ENCODE measurements at places on chromosomes 6 and 20.

GRCh38 chr6:122012578-122012977 is 386.9 kb upstream of the HSF2 start:
- DNase-seq = no peak

DNA sequence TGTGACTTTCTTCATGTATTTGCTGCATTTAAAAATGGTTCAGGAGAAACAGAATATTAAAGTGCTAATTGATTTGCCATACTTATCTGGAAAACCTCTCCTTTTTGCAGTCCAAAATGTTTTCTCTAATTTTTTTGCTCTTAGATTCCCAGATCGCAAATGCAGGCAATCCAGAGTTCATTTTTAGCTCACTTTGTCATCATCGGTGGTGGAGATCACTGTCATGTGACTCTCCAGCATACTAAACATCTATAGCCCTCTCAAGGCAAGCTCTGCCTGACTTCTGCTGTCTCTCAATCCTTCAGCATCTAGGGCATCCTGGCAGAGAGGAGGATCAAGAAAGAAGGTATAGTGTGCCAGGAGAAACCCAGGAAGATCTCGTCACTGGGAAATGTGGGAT is 24.8 kb downstream of the ABRACL start:
- no peak for DNase-seq

DNA sequence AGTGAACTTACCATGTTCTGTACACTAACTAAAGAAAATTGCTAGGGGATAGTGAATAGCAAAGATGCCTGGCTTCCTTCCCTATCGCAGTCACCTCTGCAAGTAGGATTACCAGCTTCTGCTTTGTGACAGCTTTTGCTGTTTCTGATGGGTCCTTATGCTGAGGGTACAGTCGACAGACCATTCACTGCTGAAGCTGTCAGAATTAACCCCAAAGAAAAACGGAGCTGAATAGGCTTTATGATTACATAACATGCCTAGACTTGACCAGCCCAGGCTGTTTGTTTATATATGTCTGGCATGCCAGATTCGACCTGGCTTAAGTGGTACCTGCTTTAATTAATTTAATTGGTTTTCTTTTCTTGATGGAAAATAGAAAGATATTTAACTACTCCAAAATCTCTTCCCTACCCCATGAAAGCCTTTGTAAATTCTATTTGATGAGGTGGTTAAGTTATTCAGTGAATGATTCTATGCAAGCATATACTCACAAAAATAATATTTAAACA is 21.7 kb upstream of the PRELID3B start:
- DNase-seq = no peak

- DNase-seq = no peak
Observed at GRCh38 chr6:116389357-116389756, 18.6 kb downstream of the DSE start.

DNA sequence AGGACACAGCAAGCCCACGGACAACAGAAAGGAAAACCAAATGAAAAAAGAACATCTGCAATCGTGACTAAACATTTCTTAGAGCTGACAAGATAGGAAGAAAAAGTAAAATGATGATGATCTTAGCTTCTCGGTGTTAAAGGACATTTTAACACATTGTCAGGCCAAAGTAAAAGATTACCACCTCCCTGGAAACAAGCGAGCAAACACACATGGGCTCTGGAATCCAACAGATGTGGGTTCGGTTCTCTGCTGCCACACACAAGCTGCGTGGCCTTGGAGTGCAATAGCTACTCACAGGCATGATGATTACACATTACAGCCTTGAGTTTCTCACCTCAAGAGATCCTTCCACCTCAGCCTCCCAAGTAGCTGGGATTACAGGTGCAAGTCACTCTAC is 7.5 kb upstream of the AAR2 start:
- DNase-seq = no peak

GRCh38 chr20:33359399-33360261 is 41.7 kb downstream of the CDK5RAP1 start:
- no peak for DNase-seq

- no peak for DNase-seq
Observed at GRCh38 chr6:56144538-56145324, 102.6 kb downstream of the COL21A1 start.

GRCh38 chr6:14732844-14733757 is 512.8 kb upstream of the JARID2 start:
- peak; percentile 39 for DNase-seq

DNA sequence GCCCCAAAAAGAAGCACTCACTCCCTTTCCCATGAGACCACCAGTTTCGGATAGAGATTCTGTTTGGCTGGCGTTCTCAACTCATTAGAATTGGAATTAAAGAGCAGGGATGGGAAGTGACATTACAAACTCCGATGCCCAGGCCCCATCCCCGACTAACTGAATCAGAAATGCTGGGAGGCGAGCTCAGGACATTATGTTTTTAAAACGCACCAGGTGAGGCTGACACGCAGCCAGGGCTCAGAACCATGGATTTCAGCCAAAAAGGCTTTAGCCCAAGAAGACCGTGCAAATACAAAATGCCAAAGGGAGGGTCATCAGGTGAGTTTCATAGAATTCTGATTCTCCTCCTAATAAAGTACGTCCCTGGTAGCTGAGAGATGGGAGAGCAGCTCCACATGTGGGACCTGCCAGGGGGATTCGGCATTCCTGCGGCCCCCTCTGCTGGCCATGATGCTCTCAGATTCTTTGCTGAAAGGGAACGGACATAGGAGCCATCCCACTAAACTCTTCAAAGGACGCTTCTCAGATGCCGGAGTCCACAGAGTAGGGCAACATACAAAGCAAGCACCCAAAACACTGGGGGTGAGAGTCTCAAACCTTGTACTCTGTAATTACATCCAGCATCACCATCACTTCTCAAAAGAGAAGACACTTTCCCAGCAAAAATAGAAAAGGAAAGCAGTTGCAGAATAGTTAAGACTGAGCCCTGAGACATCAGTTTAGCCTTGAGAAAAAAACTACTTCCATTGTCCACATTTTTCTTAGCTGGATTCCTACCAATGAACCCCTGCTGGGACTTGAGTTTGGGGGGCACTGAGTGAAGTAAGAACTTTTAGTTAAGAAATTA is 205.2 kb downstream of the BMP7 start:
- no peak for DNase-seq

DNA sequence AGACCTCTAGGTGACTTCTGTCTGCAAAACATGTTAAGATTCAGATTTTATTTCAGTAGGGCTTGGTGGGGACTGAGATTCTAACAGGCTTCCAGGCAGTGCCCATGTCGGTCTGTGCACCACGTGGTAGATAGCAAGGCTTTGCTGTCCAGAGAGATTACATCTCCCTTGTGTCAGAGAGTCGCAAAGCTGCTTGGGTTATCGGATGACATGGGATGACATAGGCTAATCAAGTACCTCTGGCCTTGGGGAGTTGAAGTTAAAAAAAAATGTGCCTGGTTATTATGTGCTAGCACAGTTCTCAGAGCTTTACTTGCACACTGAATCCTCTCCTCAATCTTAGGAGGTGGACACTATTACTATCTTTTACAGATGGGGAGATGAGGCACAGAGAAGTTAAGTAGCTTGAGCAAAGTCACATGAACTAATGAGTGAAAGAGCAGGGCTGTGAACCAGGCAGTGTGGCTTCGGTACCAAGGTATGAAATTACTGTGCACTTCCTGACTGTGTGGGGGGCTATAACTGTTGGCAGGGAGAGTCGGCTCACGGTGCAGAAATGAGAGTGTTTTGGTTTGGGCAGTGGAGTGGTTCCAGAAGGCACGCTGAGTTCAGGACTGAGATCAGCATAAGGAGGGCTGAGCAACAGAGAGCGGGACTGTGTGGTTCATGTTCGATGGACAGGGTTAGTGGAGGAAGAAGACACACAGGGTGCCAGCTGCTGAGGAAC is 41.1 kb downstream of the FARS2 start:
- DNase-seq = no peak

DNA sequence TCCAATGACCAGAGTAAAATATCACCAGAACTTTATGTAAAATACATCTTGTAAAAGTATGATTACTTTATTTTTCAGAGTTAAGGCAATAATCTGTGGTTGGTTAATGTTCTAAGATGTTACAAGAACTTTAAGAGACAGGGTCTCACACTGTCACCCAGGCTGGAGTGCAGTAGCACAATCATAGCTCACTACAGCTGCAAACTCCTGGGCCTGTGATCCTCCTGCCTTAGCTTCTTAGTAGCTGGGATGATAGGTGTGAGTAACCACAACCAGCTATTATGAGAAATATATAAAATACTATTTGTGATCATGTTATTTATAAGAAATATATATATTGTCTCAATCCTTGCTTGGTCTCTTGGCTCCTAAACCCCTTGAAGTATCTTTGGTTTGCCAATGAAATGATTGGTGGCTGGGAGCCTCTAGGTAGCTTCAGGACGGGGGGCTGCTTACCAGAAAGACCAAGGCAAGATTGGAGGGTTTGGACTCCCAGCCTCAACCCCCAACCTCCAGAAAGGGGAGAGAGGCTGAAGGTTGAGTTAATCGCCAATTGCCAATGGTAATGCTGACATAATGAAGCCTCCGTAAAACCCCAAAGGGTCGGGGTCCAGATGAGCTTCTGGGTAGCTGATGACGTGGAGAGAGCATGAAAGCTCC is 15.4 kb downstream of the SOD2 start:
- DNase-seq = no peak

GRCh38 chr20:32018269-32019155 is 8.3 kb downstream of the CCM2L start:
- peak; percentile 12 for DNase-seq

DNA sequence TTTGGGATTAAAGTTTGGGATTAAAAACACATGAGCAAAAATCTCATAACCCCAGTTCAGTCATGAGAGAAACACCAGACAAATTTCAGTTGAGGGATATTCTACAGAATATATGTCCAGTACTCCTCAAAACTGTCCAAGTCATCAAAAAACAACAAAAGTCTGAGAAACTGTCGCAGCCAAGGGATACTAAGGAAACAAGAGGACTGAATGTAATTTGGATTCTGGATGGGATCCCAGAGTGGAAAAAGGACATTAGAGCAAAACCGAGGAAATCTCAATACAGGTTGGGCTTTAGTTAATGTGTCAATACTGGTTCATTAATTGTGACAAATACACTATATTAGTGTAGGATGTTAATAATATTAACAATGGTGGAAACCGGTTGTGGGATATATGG is 219.3 kb downstream of the BCKDHB start:
- DNase-seq = no peak

DNA sequence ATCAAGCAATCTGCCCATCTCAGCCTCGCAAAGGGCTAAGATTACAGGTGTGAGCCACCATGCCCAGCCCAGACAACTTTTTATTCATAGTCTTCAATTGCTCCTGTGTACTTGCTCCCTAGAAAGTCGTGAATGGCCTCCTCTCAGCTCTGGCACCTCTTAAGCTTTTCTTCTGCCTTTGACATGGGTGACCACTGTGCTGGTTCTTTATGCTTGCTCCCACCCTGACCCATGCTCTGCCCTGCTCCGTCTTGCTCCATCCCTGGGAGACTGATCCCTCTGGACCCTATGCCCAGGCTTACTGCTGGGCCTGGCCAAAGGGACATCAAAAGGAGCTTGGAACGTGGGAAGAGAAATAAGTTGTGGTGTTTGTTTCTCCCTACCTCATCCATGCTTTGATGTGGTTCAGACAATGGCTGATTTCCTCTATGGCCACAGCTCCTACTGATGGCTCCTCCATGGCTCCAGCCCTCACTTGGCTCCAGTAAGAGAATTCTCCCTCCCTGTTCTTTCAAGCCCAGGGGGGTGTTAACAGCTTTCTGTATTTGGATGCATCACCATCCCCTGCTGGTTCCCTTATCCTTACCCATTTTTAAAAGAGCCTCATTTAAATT is 7.7 kb upstream of the TREM2 start:
- DNase-seq = no peak

Measured in stimulated activated CD8-positive, alpha-beta memory T cell treated with anti-CD3 and anti-CD28 coated beads, Interleukin-12 subunit alpha, Interleukin-12 subunit beta, amount 100 ng/mL, for 4 hours (primary cell).